ENCODE measurements at places on chromosomes 6 and 20.

GRCh38 chr20:57393321-57394120 lies 2.3 kb downstream of the RBM38 start:
- peaks cover 57% of the 10 kb centered on the region for H3K36me3 ChIP-seq
- H3K27me3 ChIP-seq: no peaks in the 10 kb centered on the region
- no peak for DNase-seq
- peak overlapping the region; percentile 99 for H3K4me3 ChIP-seq

- no peaks in the 10 kb centered on the region for H3K27me3 ChIP-seq
- no peak overlapping the region for H3K27ac ChIP-seq
- no peaks in the 10 kb centered on the region for H3K4me1 ChIP-seq
- no peak overlapping the region for H3K4me3 ChIP-seq
Measured at GRCh38 chr20:54058420-54059139, 11.8 kb downstream of the BCAS1 start.

- H3K27me3 ChIP-seq: no peaks in the 10 kb centered on the region
- no peaks in the 10 kb centered on the region for H3K4me1 ChIP-seq
- H3K27ac ChIP-seq: no peak overlapping the region
- no peaks in the 10 kb centered on the region for H3K36me3 ChIP-seq
- H3K4me3 ChIP-seq: no peak overlapping the region
- no peak for DNase-seq
Measured at GRCh38 chr6:39445667-39446066, 123.2 kb upstream of the KCNK16 start.

DNA sequence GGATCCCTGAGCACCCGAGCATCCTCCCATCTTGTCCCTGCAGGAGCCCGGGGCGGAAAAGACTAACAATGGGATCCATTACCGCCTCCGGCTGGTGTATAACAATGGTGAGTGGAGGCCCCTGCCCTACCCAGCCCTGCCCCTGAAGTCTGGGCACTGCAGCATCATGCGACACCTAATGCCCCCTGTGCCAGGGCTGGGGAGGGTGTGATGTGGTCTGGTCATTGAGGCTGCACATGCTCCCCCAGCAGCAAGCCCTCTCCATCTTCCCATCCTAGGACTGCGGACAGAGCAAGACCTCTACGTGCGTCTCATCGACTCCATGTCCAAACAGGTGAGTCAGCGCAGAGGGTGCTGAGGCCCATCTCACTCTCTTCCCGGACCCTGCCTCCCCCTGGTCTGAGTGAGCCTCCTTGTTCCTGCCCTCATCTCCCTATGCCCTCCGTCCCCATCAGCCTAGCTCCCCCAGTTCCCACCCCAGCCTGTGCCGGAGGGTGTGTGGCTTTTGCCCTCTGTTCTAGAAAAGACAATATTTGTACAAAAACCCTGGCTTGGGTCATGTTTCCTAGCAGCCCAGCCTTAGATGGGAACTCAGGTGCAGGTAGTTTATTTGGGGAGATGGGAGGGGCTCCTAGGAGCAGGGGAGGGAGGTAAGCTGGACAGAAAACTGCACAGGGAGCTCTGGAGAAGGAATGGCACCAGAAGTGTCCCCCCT lies 13.5 kb downstream of the EBF4 start:
- H3K27ac ChIP-seq: no peak overlapping the region
- no peaks in the 10 kb centered on the region for H3K27me3 ChIP-seq
- H3K36me3 ChIP-seq: no peaks in the 10 kb centered on the region
- no peak for DNase-seq
